Endodermal cell (in vitro differentiated cells): ENCODE measurements at places on chromosomes 1 and 21. TPM values are rescaled to one million over a fixed set of nuclear protein-coding genes. Genes with fewer than 3 reads are reported as not detected.

DNA sequence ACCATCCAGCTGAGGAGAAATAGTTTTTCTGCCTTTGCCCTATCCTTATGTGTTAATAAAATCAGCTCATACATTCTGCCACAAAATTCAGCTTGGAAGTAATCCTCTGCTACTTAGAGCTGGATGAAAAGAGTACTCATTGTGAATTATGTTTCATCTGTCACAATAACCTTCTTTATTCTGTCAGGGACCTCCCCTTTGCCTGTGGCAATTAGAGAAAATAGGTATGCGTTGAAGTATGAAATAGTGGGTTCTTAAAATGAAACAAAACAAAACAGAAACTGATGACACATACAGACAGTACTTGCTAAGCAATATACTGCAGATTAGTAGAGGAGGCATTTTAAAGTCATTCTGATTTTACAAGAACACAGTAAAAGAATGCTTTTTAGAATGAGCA, 578.5 kb downstream of the USP25 start:
- no peak for DNase-seq

The ATXN7L2 gene
- total RNA-seq, result 4.2 and 6.1 TPM in 2 replicates

GRCh38 chr1:167499664-167500101, 18.6 kb downstream of the CD247 start:
- DNase-seq, result no peak

The PDC gene
- not detected in 3 replicates for total RNA-seq

The RIMKLA gene
- 1.9 and 3.0 TPM in 2 replicates for total RNA-seq

The CFHR5 gene
- not detected in 3 replicates for total RNA-seq

The LYPLAL1 gene
- total RNA-seq, result 35.5 to 36.4 TPM (median 35.7 TPM) in 3 replicates

The MMP23B gene
- 12.7 to 20.6 TPM (median 14.7 TPM) in 3 replicates for total RNA-seq
